ENCODE measurements at places on chromosomes 11 and 22.

GRCh38 chr11:26188554-26188953, 143.4 kb upstream of the ANO3 start:
- DNase-seq, result no peak

GRCh38 chr22:46770726-46771125, 8.3 kb downstream of the TBC1D22A start:
- no peak for DNase-seq

- no peak for DNase-seq
These were observed 44.4 kb downstream of the VSIG10L2 start for GRCh38 chr11:125990244-125990643.

GRCh38 chr22:25448435-25449051, 115.9 kb upstream of the GRK3 start:
- DNase-seq, result no peak

All from left hindlimb (tissue), 1 donor.